Effector memory CD8-positive, alpha-beta T cell (primary cell): ENCODE measurements at places on chromosomes 3 and 15.

GRCh38 chr3:186330772-186331460, 31.1 kb downstream of the DGKG start:
- DNase-seq, result no peak

- DNase-seq, result no peak
Observed at GRCh38 chr3:61789861-61790260, 228.5 kb downstream of the PTPRG start.

DNA sequence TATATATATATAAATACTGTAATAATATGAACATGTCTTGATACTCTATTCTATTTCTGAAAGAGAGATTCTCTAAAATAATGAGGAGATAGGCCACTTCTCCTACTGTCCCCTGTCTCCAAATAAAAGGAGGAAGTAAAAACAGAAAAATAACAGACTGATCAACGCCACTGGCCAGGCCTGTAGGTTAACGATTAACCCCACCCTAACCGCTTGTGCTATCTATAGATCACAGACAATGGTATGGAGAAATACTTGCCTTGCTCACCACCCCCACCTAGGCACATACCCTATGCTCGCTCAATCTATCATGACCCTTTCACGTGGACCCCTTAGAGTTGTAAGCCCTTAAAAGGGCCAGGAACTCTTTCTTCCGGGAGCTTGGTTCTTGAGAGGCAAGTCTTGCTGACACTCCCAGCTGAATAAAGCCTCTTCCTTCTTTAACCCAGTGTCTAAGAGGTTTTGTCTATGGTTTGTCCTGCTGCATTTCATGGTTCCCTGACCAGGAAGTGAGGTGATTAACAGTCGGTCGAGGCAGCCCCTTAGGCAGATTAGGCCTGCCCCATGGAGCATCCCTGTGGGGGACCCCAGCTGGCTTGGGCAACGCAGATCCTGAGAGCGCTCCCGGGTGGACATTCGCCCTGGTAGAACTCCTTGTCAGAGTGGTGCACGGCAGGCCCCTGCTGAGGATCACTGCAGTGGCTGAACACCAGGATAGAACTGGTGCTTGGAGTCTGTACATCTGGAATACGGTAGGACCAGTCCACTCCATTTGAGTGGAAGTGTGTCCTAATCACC, 521.8 kb upstream of the CNTN3 start:
- DNase-seq, result no peak

GRCh38 chr3:115861166-115861733, 237.9 kb downstream of the GAP43 start:
- no peak for DNase-seq

DNA sequence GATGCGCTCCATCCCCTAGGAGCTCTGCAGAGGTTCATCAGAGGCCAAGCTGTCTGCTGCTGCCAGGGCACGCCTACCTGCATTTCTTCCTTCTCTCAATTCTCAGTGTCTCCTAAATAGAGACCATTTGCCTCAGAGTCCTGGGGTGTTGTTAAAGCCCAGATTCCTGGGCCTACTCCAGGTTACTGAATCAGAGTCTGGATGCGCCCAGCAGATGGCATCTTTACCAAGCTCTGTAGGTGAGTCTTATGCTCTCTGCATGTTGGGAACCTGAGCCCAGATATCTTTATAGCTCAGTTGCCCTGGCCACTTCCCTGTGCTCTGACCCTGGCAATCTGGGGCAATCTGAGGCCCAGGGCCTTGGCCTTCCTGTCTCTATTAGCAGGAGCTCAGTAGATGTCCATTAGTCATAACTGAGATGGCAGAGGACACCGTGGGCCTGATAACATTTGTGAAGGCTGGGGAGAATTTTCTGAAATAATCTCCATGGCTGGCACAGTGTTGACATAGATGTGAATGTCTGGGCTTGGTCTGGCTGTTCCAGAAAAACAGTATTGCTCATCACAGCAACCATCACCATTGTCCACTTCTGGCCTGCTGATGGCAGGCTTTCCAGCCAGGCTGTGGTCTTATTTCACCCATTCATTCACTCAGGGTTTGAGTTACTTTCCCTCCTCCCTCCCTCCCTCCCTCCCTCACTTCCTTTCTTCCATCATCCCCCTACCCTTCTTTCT, 13.3 kb upstream of the RBP1 start:
- no peak for DNase-seq

DNA sequence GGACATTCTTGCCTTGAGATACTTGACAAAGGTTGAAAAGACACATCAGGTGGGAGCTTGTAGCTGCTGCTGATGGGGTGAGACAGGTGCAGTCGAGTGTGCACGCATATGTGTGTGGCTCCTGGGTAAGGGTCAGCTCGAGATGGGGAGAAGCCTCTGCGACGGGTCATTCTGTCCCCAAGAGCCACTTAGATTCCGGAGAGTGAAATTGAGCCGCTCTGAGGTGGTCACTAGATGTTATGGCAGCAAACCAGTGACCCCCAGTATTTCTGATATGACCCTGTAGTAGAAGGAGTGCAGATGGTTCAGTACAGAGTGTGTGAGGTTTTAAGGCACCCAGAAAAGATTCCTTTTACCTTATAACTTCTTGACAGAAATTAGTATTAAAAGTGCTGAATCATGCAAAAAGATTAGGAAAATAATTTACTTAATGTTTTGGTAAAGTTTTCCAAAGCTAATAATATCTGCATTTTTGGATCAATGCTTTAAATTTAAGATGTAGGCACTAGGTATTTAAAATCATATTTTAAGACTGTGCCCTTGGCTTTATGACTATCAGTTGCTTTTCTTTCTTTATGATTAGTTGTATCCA, 241.9 kb upstream of the TOPAZ1 start:
- no peak for DNase-seq

DNA sequence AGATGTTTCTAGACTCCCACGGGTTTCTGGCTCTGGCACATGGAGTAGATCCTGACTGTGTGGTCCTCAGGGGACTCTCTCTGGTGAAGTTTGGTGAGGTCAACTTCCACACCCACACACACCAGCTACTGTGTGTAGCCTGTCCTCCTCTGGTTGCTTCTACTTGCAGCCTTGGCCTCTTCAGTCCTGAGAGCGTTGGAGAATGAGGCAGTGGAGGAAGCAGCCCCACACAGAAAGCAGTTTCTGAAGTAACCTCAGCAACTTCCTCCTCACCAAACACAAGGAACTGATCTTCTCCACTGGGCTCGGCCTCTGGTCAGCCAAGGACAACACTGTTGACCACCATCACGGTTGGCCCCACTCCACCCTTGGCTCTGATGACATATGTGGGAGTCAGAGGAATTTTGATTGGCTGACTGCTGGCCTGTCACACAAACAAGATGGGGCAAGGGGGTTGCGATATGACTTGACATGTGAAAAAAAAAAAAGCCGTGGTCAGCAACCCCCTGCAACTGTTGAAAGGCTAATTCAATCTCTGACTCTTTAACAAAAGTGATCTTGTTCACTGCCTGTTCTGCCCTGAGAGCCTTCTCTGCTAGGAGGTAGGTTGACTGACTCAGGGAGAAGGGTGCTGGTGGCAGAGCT, 19.6 kb downstream of the CD86 start:
- no peak for DNase-seq

GRCh38 chr15:39031596-39031995, 467.0 kb upstream of the RASGRP1 start:
- DNase-seq, result no peak

GRCh38 chr3:46501702-46502101, 3.9 kb downstream of the RTP3 start:
- no peak for DNase-seq

GRCh38 chr3:195854628-195855294, 43.0 kb upstream of the MUC4 start:
- DNase-seq, result no peak

GRCh38 chr3:194959217-194959616, 273.5 kb downstream of the FAM43A start:
- DNase-seq, result no peak

DNA sequence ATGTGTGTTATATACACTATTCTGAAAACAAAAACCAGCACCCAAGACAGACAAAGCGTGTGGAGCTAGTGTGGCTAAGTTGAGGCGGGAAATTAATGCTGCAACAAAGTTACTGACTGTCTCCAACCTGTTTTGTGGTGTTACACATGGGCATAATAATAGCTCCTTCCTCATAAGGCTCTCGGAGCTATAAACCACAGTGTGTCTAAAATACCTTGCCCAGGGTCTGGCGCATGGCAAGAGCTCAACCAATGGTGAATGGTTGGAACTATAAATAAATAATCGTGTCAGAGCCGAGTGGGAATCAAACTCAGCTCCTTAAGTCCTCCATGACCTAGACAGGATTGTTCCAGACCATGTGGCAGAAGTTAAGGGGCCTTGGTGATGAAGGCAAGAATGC, 35.9 kb upstream of the TFRC start:
- DNase-seq, result no peak

DNA sequence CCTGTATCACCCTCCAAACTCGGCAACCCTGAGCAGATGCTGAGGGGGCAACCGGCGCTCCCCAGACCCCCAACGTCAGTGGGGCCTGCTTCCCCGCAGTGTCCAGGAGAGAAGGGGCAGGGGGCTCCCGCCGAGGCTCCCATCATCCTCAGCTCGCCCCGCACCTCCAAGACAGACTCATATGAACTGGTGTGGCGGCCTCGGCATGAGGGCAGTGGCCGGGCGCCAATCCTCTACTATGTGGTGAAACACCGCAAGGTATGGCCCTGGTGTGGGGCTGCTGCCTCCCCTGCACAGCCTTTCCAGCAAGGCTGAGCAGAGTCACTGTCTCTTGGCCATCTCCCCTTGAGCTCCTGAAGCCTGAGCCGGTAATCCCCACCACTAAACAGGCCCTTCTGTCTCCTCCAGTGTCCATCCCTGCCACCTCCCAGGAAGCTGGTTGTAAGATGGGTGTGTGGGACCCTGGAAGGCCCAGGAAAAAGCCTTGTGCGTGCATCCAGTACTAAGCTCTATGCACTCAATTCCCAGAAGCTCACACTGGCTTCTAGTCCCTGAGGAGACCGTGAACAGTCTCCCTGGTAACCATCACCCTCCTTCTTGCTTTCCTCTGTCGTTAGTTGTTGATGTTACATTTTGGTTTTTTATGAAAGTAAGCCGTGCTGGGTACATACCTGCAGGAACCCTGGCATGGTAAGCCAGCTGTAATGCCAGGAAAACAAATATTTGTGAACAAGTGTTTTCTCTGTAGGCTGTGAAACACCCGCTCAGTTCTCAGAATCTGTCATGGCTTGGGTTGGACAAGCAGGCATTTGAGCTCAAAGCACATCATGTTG, 63.3 kb downstream of the BOC start:
- no peak for DNase-seq

GRCh38 chr3:104291437-104291851, 1075.3 kb upstream of the ALCAM start:
- DNase-seq, result no peak

DNA sequence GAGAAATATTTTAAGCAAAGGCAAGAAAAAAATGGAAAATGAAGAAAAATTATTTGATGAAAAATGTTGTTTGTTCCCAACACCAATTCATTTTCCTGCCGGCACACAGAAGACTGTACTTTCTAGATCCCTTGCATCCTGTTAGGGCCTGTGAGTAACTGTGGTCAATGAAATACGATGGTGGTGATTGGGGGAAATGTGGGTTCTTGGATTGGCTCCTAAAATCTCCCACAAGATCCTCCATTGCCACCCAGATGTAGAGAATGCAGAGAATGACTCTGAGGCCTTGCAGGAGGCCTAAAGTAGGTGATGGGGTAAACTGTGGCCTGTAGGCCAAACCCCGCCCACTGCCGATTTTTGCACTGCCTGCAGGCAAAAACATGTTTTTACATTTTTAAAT, 46.3 kb upstream of the C3orf70 start:
- DNase-seq, result no peak

DNA sequence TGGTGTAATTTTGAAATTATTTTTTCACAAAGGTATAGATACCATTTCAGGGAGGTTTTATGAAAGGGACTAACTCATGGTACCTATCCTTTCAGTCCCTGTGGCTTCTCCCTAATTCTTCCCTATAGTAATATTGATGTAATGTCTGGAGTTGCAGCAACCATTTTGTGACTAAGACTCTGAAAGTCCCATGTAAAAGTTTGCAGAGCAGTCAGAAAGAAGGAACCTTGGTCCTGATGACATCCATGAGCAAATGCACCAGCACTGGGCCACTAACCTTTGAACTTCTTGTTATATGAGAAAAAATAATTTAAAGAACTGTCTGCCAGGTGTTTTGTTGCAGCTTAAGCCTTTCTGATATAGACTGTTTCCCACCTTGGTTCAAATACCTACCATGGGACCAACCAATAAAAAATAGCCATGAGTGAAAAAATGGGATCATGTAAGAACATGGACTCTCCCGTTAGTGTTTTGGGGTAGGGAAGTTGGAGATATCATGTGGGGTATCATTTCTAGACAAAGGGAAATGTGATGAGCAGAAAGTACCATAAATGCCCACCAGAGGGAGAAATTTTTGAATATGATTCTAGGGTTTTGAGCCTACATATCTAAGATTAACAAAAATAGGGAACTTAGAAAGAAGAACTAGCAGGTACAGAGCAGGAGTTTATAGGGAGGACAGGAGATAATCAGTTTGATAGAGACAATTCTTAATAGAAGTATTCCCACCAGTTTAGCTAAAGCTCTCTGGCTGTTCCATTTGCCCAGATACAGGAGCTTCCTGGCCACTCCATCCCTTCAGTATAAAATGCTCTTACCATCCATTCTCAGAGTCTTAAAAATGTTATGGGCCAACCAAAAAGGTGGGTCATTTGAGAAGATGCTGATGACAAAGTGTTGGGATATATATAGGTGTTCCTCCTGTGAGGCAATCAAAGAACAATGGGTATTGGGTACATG, 3.4 kb upstream of the CPOX start:
- peak; percentile 26 for DNase-seq

- no peak for DNase-seq
Observed at GRCh38 chr3:6857510-6857909, 3.4 kb upstream of the GRM7 start.

GRCh38 chr3:165403666-165404065, 207.5 kb upstream of the SLITRK3 start:
- no peak for DNase-seq
